ENCODE measurements at places on chromosomes 1 and 21.

GRCh38 chr1:227318853-227319607 lies 738 bp upstream of the CDC42BPA start:
- DNase-seq = peak; percentile 12

DNA sequence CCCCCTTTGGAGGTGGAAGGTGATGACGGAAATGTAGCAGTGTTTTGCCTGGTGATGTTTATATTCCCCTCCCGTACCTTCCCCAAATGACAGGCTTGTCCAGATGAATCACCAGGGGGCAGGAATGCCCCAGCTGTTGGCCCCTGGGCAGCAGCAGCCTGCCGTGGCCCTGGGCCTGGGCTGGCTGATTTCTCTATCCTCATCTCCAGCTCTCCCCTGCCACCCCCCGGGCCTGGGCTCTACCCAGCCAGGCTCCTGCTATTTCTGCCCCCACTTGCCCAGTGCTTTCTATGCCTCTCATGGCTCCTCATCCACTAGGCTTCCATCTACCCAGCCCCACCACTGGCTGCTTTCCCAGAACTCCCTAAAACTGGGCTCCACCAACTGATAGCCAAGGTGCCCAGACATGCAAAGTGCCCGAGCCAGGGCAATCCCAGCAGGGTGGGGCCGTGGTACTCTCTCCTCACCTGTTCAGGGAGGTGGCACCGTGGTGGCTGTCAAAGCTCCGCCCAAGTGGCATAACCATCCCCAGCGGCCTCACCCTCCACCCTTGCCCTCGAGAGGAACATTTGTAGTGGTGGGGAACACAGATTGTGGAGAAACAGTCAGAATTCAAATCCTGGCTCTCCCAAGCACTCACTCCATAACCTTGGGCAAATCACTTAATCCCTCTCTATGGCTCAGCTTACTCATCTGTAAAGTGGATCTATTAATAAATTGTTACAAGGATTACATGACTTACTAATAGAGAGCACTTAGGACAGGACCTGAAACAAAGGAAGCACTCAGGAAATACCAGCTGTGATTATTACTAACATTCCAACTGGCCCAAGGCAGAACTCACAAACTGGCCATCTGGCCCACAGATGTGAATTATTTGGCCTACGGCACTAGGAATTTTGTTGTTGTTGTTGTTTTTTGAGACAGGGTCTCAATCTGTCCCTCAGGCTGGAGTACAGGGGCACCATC lies 12.8 kb upstream of the ECE1 start:
- DNase-seq = peak; percentile 82

GRCh38 chr1:235298758-235299157 lies 29.2 kb downstream of the ARID4B start:
- no peak for DNase-seq

DNA sequence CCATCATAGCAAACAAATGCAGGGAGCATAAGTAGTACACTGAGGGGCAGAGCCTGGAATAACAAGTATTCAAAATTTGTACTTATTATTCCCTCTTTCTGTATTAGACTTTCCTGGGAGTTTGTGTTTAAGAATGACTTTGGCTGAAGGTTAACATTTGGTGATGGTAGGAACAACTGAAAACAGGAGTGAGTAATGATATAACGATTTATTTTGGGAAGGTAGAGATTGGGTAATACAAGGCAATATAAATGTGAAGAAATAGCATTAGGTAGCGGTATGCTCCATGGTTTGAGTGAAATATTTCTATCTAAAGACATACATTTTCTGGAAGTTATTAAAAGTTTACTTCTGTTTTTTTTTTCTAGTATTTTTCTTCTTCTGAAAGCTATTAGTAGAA lies 18.5 kb upstream of the C1orf21 start:
- peak; percentile 18 for DNase-seq

GRCh38 chr1:111746614-111746999 lies 7.4 kb upstream of the INKA2 start:
- DNase-seq = no peak

GRCh38 chr1:235573880-235574279 lies 69.6 kb upstream of the B3GALNT2 start:
- DNase-seq = no peak

GRCh38 chr1:229596925-229597699 lies 28.8 kb downstream of the TAF5L start:
- DNase-seq = peak; percentile 74

DNA sequence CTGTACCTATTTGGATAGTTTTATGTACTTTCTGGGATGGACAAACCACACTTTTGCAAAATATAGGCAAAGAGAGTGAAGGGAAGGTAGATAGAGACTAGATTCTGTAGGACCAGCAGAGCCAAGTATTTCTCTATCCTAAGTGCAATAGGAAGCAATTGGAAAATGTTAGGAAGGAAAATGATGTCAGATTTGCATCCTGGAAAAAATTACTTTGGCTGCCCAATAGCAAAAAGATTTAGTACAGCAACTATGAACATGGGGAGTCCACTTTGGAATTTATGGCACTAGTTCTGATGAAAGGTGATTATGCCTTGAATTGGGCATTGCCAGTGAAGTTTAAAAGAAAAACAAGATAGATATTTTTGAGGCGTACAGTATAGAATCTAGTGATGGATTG lies 50.7 kb upstream of the CACYBP start:
- no peak for DNase-seq

DNA sequence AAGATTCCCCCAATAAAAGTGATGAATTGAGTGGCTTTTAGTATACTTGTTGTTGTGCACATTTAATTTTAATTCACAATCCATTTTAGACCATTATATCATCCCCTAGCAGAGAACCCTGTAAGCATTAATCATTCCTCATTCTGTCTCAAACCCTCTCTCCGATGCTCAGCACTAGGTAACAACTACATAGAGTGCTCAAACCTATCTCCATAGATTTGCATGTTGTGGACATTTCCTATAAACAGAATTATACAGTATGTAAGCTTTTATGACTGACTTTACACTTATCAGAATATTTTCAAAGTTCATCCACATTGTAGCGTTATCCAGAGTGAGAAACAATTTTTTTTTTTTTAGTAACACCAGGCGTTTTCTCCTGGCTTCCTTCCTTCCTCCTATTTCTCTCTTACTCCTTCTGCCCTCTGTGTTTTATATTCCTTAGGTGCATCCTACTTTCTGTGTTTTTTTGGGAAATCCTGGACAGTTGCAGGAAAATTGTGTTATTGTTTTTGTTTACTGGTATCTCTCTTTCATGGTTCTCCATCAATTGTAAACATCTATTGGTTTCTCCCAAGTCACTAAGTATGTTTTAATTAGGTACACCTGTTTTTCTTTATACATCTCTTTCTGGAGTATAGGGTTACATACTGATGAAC lies 1528.0 kb upstream of the TPTE start:
- DNase-seq = no peak

DNA sequence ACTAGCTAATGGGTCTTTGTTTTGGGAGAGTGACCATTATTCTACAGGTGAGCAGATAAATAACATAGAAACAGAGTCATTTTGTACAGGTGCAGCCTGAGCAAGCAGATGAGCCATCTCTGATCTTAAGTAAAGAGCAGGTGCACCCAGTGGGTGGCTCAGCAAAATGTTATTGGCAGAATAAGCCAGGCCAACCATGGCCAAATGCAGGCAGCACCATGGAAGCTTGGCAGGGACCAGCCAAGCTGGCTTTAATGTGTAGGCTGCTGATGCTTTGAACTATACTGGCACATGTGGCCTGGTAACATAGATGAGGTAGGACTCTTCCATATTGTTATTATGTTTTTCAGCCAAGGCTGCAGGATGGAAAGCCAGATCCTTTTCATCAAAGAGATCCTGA lies 553.3 kb upstream of the ZRANB2 start:
- DNase-seq = no peak

- DNase-seq = peak; percentile 36
These were observed 48.8 kb downstream of the ATP5PO start for GRCh38 chr21:33866826-33867225.

- no peak for DNase-seq
These were observed 36.7 kb downstream of the ZBTB40 start for GRCh38 chr1:22488319-22488718.

GRCh38 chr1:77134359-77134758 lies 84.9 kb downstream of the PIGK start:
- DNase-seq = peak; percentile 24

- DNase-seq = no peak
These were observed 837 bp downstream of the FOXD3 start for GRCh38 chr1:63322944-63323864.

DNA sequence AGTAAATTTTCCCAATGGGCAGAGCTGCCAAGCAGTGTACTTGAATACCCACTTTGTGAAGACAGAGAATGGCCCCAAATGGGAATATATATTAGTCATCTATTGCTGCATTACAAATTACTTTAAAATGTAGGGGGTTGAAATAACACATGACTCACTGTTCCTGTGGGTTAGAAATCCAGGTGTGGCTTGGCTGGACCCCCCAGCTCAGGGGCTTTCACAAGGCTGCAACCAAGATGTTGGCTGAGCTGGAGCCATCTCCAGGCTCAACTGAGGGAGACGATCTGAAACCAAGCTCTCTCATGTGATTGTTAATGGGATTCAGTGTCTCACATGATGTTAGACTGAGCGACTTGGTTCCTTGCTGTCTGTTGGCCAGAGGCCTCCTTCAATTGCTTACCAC lies 33.4 kb upstream of the ARHGAP29 start:
- peak; percentile 79 for DNase-seq

- DNase-seq = no peak
These were observed 1.5 kb downstream of the KCNA2 start for GRCh38 chr1:110604586-110605148.

DNA sequence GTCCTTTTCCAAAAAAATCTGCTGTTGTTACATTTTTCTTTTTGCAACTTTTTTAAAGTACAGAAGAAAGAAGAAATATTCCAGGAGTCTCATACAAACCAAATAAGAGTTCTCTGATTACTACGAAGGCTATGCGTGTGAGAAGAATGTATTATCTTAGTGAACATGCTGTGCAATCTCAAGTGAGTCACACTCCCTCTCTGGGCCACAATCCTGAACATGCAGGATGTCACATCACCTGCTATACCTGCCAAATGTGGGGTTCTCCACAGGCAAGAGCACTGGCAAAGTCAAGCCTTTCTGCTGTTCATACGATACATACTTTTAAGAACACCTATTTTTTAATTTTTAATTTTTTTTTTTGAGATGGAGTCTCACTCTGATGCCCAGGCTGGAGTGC lies 21.7 kb upstream of the TRIM63 start:
- no peak for DNase-seq

DNA sequence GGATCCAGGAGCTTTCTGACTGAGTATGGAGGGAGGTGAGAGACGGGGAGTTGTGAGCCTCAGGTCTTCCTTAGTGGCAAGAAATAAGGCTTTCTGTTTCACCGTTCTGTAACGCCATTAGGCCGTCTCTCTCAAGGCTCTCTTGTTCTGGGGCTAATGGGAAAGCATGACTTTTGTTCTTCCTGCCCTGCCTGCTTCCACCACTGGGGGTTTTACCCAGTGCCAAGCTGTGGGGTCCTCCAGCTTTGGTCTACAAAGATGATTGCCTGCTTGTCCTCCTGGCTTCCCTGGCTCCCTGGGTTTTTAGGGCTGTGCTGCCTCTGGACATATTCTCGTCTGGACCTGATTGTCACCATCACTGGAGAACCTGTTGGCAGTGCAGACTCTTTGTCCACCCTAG lies 74.8 kb upstream of the TINAGL1 start:
- no peak for DNase-seq

DNA sequence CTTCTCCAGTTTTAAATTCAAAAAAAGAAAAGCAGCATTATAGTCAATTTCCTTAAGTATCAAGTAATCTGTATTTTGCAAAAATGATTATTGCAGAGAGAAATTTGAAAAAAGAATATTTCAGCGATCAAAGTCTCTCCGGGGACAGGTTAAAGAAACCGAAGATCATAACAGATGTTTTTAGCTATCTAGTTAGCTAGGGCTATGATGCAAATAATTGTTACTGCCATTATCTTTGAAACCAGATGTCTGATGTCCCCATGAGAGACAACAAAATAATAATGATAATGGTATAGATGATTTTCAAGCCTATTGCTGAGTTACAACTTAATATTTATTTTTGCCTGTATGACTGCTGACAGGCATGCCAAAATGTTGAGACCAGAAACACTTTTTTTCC lies 1326.0 kb downstream of the PLA2G4A start:
- DNase-seq = no peak

GRCh38 chr1:205523891-205524793 lies 19.7 kb downstream of the CDK18 start:
- peak; percentile 76 for DNase-seq

DNA sequence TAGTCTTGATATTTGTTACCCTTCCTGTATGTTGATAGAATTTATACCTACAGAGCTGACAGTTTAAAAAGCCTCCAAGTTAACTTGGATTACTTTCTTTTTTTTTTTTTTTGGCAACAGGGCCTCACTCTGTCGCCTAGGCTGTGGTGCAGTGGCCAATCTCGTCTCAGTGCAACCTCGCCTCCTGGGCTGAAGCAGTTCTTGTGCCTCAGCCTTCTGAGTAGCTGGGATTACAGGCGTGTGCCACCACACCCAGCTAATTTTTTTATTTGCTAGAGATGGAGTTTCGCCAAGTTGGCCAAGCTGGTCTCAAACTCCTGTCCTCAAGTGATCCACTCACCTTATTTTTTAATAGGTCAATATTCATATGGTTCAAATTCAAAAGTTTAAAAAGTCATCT lies 32.7 kb downstream of the WDTC1 start:
- DNase-seq = no peak

- peak; percentile 54 for DNase-seq
These were observed 19.7 kb downstream of the GPSM2 start for GRCh38 chr1:108896146-108897145.

- peak; percentile 86 for DNase-seq
These were observed 45.8 kb downstream of the MIGA1 start for GRCh38 chr1:77825131-77825709.

DNA sequence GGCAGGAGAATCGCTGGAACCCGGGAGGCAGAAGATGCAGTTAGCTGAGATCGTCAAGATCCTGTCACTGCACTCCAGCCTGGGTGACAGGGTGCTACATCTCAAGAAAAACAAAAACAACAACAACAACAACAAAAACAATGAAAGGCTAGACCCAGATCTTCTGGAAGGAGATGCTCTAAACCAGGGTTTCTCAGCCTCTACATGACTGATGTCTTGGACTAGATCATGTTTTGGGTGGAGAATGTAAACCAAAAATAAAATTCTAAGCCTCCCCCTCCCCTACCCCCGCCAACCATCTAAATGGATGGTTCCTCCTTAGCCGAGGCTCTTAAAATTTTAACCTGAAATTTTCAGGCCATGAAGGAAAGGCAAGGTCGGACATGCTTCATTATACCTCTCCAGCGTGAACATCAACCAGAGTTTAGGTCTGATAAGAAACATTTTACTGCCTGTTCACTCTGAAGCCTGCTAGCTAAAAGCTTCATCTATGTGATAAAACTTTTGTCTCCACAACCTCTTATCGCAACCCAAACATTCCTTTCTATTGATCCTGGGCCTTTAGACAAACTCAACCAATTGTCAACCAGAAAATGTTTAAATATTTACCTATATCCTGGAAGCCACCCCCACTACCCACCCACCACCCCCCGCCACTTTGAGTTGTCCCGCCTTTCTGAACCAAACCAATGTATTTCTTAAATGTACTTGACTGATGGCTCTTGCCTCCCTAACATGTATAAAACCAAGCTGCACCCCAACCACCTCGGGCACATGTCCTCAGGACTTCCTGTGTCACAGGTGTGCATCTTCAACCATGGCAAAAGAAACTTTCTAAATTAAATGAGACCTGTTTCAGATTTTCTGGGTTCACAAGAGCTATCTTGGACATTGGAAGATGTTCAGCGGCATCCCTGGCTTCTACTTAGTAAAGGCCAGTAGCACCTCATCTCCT lies 1.9 kb upstream of the CAPN2 start:
- no peak for DNase-seq

GRCh38 chr21:45078877-45079281 lies 4.5 kb downstream of the ADARB1 start:
- DNase-seq = peak; percentile 82
